ENCODE measurements at places on chromosomes 5 and 9.

- no peak for DNase-seq
Observed at GRCh38 chr9:130069048-130069447, 15.3 kb downstream of the GPR107 start.

- no peak for DNase-seq
Observed at GRCh38 chr9:97387504-97387886, 24.4 kb upstream of the TDRD7 start.

- peak; percentile 81 for DNase-seq
Observed at GRCh38 chr9:94668928-94669729, 29.8 kb upstream of the FBP1 start.

GRCh38 chr9:89797937-89798455 is 193.2 kb downstream of the GADD45G start:
- DNase-seq: no peak

- peak; percentile 84 for DNase-seq
Observed at GRCh38 chr5:95644351-95645042, 2.1 kb upstream of the RFESD start.

GRCh38 chr5:146744068-146744745 is 134.3 kb downstream of the PPP2R2B start:
- peak; percentile 27 for DNase-seq

DNA sequence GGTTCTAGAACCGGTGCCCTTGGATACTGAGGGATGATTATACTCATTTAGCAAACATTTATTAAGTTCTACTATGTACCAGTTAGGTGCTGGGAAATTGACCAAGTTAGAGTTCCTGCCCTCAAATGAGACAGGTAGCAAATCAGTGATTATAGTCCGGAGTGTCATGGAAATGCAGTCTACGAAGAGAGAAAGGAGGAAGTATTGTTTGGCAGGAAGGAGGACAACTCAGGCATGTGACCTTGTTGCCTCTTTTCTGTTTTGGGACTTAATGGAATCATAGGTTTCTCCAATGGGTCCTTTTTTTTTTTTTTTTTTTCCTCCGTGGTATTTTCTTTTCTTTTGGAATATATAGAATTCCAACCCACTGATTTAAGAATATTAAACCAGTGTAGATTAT is 28.0 kb downstream of the OSTF1 start:
- no peak for DNase-seq

- no peak for DNase-seq
Observed at GRCh38 chr9:104855807-104856206, 72.1 kb downstream of the ABCA1 start.

DNA sequence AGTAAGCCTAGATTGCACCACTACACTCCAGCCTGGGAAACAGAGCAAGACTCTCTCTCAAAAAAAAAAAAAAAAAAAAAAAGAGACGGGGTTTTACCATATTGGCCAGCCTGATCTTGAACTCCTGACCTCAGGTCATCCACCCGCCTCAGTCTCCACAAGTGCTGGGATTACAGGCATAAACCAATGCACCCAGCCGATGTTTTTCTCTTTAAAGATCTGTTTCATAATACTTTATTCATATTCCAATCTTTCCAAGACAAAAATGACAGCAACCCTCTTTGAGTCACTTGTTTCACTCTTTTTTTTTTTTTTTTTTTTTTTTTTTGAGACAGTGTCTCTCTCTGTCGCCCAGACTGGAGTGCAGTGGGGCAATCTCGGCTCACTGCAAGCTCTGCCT is 13.6 kb upstream of the LMNB1 start:
- no peak for DNase-seq

DNA sequence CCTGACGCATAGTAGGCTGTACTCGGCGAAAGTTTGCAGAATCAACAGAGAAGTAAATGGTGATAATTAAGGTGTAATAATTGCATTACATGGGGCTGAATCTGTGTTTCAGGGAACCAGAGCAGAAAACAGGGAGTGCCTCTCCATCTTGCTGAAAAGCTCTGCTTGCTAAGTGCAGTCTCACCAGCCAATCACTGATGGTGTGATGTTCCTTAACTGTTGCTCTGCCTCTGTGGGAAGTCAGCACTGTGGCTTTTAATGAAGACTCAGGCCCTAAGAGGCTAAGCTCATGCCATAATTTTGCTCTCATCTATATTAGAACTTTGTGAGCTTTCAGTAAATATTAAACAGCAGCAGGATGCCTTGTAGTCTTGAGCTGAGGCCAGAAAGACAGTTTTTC is 4.5 kb downstream of the PHF24 start:
- DNase-seq: no peak

DNA sequence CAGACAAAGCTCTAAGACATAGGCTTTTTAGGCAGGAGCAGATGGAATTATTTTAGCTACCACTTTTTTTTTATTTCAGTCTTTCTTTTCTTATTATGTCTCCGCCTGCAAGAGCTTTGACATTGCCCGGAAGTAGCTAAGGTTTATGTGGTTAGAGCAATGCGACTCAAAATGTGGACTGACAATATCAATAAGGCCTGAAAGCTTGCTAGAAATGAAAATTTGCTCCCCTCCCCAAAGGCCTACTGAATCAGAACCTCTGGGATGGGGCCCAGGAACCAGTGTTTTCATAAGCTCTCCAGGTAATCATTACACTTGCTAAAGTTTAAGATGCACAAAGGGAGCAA is 81.3 kb downstream of the SUSD1 start:
- DNase-seq: no peak

DNA sequence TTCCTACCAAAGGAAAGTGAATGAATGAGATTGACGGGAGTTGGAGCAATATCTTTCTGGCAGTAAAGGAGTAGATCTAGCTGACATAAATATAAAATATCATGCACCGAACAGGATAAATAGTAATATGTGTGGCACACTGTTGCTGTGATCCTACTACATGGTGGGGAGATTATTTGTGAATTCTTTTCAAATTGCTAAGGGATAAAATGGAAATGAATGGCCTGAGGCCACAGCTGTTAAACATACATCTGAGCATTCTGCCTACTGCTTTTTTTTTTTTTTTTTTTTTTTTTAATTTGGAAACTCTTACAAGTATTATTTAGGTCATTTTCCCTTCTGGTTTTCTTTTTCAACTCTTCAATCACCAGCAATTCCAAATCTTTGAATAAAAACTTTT is 66.8 kb downstream of the MEF2C start:
- DNase-seq: no peak

DNA sequence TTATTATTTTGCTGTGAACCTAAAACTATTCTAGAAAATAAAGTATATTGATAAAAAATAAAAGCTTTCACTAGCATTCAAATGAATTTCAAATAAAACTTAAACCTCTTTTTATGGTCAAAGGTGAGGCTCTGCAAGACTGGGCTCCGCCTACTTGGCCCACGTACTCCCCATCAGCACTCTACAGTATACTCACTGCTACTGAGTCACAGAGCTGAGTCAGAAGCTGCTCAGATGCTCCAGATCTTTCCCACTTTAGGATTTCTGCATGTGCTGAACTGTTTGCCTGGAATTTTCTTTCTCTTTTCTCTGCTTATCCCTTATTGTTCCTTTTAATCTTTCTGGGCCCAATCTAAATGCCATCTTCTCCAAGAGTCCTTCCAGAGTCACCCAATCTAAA is 331.9 kb upstream of the CCNG1 start:
- no peak for DNase-seq

- no peak for DNase-seq
Observed at GRCh38 chr5:156043351-156043750, 283.6 kb upstream of the SGCD start.

- peak; percentile 67 for DNase-seq
Observed at GRCh38 chr9:7169717-7170389, 412.1 kb downstream of the KDM4C start.

DNA sequence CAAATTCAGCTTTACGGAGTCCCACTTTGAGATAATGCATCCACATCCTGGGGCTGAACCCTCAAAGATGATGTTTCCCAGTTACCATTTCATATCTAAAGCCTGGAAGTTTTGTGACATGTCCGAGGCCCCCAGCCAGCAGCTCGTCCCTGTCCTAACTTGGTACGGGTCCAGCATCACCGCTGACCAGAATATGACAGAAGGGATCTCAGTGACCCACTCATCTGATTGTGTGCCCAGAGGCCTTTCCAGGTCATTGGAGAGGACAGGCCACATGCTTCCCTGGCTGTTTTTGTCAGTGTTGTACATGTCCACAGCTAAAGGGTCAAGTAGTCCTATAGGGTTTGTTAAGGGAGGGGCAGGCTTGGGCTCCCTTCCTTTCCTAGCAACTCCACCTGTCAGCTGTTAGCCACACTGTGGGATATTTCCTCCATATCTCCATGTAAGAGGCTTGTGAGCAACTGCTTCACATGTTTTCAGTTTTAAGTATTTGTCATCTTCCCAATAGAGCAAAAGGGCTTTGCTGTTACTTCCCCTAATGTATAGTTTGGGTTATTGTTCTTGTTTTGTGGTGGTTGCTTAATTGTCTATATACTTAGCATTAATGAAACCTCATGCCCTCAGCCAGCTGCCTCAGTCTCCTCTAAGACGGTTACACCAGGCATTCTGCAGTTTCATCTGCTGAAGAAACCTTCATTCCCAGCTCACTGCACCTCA is 33.4 kb downstream of the SECISBP2 start:
- DNase-seq: no peak

GRCh38 chr5:151085517-151086041 is 4.7 kb upstream of the TNIP1 start:
- DNase-seq: no peak

GRCh38 chr5:172798422-172799215 is 27.6 kb upstream of the DUSP1 start:
- DNase-seq: peak; percentile 93

DNA sequence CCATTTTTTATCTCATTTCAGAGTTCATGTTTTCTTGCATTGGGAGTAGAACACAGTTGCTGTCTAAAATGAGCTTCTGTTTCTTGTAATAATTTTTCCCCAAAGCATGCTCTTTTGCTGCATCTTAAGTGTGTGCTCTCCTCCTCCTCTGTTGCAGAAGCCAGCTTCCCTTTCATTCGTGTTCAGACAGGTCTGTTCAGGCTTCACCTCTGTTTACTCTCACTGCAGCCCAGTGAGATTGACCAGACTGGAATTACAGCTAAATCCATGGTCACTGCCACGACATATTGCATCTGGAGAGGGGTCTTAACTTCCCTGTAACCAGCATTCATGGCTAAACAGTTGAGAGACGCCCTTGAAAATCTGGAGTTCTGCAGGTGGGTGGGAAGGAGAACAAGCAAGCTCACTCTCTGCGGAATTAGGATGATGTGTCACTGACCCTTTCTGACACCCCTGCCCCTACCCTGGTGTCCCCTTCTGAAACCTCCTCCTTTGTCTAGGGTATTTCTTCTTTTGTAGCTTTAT is 223.2 kb downstream of the FSTL4 start:
- no peak for DNase-seq

- peak; percentile 89 for DNase-seq
Observed at GRCh38 chr9:92035687-92036410, 79.4 kb downstream of the SPTLC1 start.

DNA sequence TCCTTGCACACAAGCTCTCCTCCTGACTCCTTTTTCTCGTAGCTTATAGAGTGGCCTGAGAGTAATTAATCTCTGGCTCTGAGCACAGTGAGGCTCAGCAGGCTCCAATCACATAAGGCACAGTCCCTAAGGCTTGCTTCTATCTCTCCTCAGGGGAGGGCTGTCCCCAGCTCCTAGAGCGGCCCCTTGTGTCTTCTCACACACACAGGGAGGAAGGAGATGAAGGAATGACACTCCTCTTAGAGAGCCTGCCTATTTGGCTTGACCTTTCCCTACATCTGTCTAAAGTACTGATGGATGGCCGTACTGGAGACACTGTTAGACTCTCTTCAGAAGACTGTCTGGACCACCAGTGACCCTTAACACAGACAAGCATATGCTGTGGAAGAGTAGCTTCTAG is 12.9 kb downstream of the TAS2R1 start:
- DNase-seq: no peak

GRCh38 chr5:55066277-55066676 is 36.2 kb upstream of the GZMA start:
- no peak for DNase-seq

GRCh38 chr9:92745331-92745730 is 19.3 kb downstream of the BICD2 start:
- DNase-seq: no peak

DNA sequence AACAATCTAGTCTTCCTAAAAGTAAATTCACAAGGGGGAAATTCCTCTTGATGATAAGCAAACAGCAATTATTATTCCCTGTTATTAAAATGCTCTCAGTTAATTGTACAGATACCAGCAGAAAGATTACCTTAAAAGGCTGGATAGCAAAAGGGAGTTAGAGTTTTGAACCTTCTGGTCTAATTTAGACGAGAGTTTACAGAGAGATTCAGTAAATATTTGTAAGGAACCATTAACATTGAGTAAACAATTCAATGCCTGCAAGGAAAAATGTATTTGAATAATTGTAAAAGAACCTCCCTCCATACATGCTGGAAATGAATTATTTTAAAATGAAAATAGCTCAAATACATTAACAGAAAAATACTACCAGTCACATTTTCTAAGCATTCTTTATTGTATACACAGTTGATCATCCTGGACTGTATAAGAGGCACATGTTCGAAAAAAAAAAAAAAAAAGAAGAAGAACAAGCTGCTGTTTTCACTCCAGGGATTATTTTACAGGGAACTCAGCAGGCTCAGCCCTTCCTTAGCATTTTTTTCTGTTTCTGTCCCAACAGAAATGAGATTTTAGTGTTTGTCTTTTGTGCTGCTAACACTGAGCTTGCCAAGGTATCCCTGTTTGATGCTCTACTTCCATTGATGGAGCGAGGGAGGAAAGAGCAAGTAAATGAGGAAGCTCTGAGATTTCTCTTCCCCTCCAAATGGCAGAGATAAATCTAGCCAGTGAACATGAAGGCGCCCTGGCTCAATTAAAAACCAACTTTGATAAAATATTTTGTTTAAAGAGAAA is 141.1 kb downstream of the ENC1 start:
- DNase-seq: no peak

GRCh38 chr5:107104040-107104995 is 566.4 kb downstream of the EFNA5 start:
- DNase-seq: peak; percentile 34
